Thoracic aorta (tissue), 2 donors: ENCODE measurements at places on chromosomes 1 and 21.

DNA sequence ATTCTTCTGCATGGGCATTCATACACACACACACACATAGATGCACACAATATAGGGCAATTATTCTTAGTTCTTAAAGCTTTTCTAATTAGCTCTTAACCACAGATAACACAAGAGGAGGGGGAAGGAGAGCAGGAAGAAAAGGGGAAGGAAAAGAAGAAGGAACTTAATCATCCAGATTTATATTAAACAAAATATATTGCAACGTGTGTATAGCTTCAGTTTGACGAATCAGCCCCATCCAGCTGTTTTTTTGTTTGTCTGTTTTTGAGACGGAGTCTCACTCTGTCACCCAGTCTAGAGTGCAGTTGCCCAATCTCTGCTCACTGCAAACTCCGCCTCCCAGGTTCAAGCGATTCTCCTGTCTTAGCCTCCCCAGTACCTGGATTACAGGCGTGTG, 21.7 kb upstream of the ANKRD13C start:
- no peak for DNase-seq

GRCh38 chr1:165424454-165425216, 20.3 kb downstream of the RXRG start:
- no peak for DNase-seq

- no peak for DNase-seq
Measured at GRCh38 chr1:182183606-182184005, 122.1 kb upstream of the ZNF648 start.

DNA sequence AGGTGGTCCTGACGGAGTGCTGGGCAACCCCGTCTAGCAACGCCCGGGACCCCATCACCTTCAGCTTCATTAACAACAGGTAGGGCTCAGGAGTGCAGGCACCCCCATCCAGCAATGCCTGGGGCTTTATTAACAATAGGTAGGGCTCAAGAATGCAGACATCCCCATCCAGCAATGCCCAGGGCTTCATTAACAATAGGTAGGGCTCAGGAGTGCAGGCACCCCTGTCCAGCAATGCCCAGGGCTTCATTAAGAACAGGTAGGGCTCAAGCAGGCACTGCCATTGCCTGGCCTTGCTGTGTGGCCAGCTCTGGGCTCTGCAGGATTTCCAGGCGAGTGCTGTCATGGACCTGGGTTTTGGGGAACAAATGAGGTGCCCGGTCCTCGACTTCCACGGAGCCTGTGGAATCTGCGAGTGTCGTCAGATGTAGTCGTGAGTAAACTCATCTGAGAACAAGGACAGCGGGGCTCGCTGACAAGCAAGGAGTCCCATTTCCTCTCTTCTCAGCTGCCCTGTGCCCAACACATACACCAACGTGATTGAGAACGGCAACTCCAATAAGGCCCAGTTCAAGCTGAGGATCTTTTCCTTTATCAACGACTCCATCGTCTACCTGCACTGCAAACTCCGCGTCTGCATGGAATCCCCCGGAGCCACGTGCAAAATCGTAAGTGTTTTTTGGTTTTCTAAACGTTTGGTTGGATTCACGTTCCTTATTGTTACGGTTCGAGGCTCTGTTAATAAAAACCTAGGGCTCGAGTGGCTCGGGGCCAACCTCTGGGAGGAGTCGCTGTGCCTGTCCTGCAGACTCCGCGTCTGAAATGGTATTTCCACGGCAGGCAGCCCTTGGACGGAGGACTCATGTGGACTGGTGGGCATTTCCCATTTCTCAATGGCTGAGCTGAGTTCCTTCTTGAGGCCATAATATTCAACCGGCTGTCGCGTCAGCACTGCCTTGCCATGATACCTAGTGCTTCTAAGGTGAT, 56.3 kb downstream of the UMODL1 start:
- no peak for DNase-seq

DNA sequence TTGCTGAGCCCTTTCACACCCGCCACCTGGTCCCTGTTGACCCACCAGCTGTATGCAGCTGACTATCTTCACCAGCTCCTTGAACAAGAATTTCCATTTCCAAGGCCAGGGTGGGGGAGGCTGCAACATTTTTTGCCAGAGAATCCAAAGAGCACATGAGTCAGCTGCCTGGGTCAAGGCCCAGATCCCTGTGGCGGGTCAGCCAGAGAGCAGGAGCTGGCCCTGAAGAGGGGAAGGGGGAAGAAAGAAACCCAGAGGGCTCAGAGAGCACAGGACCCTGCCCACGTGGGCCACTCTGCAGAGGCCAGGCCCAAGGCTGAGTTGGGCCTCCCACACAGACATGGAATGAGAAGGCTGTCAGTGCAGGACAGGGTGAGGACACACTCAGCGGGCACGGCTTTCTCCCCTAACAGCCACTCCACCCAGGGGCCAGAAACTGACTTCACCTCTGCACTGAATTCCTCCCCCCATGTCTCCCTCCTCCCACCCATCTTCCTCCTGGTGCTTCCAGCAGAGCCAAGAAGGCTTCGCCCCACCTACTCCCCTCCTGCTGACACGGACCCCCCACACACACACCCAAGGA, 28.9 kb downstream of the S100A6 start:
- DNase-seq: peak; percentile 63
